Mucosa of descending colon (tissue), 3 donors: ENCODE measurements at places on chromosomes 6 and 20.

DNA sequence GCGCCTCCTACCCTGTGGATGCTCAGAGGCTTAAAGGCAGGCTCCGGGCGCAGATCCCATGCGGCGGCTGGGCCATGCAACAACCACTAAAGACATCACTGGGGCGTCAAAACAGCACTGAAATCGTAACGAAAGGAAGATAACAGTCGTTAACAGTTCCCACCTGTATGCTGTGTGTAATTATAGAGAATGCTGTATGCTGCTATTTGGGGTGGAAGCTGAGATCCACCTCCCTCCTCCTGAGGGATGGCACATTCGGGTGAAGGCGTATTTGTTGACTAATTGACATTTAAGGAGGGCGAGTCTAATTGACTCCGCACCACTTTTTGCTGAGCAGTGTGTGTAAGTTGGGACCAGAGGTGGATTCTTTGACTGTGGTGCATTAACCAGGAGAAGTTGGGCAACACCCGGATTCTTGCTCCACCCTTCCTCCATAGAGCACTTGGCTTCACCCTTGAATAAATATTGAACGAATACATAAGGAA, 687 bp downstream of the SLC35A1 start:
- DNase-seq = no peak

DNA sequence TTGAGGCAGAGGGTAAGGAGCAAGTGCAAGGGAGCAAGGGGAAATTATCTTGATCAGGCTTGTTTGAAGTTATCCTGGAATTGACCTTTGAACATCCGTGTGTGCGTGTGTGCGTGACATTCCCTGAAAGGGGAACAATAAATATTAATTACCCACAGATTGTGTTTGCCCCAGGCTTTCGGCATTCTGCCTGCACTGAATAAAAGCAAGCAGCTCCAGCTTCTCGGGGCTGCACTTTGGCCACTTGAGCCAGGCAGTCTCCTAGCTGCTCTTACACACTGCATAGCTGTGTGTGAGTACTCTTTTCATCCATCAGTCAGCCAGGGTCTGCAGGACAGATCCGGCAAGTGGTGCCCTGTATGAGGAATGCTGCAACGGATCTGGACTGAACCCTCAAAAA, 107.7 kb upstream of the BTN3A2 start:
- no peak for DNase-seq

GRCh38 chr6:14129575-14129974, 12.0 kb downstream of the CD83 start:
- peak; percentile 66 for DNase-seq

GRCh38 chr6:13268913-13269518, 59.3 kb downstream of the TBC1D7 start:
- DNase-seq = no peak

- no peak for DNase-seq
Measured at GRCh38 chr6:14074476-14075094, 43.0 kb upstream of the CD83 start.

GRCh38 chr20:11195899-11196558, 522.2 kb upstream of the JAG1 start:
- no peak for DNase-seq
